Tibial artery (tissue), 4 donors: ENCODE measurements at places on chromosomes 16 and 17.

GRCh38 chr17:66726846-66727245 is 108.1 kb upstream of the CACNG5 start:
- DNase-seq = no peak

- DNase-seq = peak; percentile 71
These were observed 32.8 kb upstream of the NUDT16L1 start for GRCh38 chr16:4660454-4661007.

DNA sequence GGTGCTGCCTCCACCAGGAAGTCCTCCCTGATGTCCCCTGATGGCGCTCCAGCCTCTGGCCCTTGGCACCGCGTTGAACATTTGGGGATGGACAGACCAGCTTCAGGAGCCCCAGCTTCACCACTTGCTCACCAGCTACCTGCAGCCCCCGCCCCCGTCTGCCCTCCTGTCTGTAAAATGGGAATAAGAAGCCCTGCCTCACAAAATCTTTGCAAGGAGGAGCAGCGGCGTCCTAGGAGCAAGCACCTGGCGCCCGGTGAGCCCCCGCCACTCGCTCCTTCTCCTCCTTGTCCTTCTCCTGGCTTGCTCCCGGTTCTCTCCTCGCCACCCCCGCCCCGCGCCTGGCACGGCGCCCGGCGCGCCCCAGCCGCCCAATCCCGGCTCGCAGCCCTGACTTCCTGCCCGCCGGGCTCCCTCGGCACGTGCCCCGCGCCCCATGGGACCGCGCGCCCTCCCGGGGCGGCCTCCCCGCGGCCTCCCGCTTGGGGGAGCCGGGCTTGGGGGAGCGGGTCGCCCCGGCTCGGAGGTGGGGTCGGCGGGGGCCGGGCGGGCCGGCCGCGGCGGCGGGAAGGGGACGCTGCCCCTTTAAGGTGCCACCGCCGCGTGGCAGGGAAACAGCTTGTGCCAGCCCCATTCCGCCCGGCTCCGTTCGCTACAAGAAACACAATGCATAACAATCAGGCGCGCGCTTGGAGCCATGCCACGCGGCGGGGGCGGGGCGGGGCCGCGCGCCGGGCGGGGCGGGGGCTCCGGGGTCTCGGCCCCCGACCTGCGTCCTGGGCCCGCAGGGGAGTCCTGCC is 9.1 kb upstream of the PPP1R1B start:
- DNase-seq = peak; percentile 51

GRCh38 chr17:21379080-21379711 is 3.0 kb downstream of the KCNJ12 start:
- DNase-seq = no peak
